Activated CD4-positive, alpha-beta T cell treated with anti-CD3 and anti-CD28 coated beads for 48 hours (primary cell): ENCODE measurements at places on chromosomes 2 and 18.

GRCh38 chr2:237132799-237133198, 47.1 kb downstream of the COPS8 start:
- peak; percentile 20 for DNase-seq

DNA sequence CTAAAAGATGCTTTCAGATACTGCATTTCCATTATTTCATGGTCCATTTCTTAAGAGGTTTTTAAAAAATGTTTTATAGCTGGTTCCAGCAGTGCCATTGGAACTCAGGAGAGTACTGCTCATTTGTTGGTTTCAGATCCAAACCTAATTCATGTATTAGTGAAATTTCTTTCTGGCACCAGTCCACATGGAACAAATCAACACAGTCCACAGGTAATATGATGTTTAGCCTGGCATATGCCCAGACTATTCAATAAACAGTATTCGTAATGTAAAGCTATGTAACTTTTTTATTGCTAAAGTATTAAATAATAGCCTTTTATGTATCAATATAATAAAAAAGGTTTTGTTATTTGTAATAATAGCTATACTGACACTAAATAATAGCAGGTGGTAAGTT, 134.5 kb downstream of the BIRC6 start:
- DNase-seq: no peak

GRCh38 chr2:208315081-208315788, 49.2 kb downstream of the PIKFYVE start:
- DNase-seq: no peak

DNA sequence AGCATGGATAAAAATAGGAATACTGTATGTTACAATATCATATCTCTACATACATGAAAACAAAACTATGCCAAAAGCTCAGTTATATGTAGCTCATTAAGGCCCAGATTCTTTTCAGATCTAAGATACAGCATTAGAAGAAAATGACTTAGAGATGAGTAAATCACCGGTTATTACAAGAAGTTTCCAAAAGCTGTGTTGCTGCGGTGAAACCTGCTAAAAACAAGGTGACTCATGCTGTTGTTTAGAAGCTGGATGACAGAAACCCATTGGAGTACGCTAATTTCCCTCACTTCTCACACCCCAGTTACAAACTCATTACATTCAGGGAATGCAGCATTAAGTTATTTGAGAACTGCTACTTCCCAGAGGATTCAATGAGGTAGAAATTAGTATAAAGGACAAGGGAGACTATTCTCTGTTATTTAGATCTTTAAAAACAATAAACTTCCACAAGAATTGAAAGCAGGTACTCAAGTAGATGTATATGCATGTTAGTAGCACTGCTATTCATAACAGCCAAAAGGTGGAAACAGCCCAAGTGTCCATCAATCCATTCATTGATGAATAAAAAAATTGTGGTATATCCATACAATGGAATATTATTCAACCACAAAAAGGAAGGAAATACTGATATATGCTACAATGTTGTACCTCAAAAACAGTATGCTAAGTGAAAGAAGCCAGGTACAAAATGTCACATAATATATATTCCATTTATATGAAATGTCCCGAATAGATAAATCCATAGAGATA, 32.6 kb downstream of the RBKS start:
- DNase-seq: peak; percentile 22

- DNase-seq: peak; percentile 42
Observed at GRCh38 chr2:224909885-224910573, 132.2 kb downstream of the DOCK10 start.

GRCh38 chr2:892401-892800, 58.2 kb upstream of the SNTG2 start:
- DNase-seq: no peak

- DNase-seq: no peak
Observed at GRCh38 chr2:225192869-225193268, 150.6 kb upstream of the DOCK10 start.

DNA sequence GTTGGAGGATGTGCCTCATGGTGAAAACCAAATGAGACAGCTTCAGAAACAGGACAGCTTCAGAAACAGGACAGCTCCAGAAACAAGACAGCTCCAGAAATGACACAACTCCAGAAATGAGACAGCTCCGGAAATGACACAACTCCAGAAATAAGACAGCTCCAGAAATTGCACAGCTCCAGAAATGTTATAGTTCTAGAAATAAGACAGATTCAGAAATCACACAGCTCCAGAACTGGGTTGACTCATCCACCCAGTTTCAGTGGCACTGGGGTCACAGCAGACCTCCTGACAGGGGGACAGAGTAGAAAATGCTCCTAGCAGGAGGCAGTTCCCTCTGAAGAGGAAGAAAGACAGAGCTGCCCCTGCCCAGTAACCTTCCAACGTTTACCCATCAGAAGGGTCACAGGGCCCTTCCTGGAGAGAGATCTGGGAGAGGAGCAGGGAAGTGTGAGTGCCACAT, 26.9 kb upstream of the COL6A3 start:
- DNase-seq: peak; percentile 76

GRCh38 chr2:126979039-126980003, 80.6 kb downstream of the TEX51 start:
- no peak for DNase-seq

DNA sequence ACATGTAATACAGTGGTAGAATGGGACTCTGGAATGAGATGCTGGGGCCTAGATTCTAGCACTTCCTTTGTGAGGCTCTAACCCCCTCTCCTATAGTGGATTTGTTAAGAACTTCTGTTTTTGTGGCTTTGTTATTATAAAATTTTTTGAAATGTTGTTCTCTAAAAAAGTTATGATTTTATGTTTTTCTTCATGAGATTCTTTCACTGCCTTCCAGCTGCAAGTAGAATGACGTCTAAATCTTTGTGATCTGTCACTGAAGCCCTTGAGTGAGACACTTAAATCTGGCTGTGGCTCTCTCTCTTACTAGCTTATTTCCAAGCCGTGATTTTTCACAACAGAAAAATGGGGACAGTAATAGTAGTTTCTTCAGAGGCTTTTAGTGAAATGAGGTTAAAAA, 1.6 kb downstream of the CASP8 start:
- no peak for DNase-seq

DNA sequence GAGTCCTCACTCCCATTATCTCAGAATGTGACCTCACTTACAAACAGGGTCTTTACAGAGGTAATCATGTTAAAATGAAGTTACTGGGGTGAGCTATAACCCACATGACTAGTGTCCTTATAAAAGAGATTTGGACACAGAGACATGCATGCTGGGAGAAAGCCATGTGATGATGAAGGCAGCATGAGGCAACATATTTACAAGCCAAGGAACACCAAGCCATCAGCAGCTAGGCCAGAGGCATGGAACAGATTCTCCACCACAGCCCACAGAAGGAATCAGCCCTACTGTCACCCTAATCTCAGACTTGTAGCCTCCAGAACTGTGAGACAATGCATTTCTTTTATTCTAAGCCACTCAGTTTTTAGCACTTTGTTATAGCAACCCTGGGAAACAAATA, 171.9 kb downstream of the EN1 start:
- DNase-seq: no peak

DNA sequence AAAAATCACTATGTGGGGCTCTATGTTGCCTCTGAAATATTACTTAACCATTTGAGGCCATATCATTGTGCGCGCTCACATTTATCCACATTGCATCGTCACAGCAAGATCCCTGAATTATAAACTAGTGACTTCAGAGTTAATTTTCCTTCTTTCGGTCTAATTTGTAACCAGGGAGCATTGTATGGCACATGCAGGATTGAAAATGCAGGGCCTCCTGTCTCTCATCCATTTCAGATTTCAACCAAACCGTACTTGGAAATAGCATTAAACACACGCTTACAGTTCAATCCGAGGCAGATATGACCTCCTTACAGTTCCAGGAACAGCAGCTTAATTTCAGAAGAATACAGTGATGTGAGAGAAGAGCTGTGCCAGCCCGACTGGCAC, 532 bp downstream of the MYOM1 start:
- DNase-seq: no peak

GRCh38 chr2:201842131-201842860, 36.0 kb downstream of the CDK15 start:
- DNase-seq: no peak

DNA sequence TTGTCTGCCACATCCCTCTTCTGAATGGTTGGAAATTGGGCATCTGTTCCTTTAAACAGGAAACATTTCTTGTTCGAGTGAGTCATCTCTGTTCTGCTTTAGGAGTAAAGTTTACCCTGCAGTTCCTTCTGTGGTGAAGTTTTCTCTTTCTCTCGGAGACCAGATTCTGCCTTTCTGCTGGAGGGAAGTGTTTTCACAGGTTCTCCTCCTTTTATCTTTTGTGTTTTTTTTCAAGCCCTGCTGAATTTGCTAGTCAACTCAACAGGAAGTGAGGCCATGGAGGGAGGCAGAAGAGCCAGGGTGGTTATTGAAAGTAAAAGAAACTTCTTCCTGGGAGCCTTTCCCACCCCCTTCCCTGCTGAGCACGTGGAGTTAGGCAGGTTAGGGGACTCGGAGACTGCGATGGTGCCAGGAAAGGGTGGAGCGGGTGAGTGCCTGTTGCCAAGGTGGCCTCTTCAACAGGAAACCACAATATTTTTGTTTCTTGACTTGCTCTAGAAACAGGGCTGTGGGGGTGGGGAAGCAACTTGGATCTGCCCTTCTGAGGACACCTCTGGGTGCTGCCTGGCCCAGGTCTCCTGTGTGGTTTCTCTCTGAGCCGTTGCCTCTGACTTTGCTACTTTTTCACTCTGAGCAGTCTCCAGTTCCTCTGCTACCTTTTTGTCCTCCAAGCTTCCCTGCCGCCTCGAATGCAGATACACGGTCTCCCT, 2.2 kb upstream of the CASP8 start:
- DNase-seq: peak; percentile 95

DNA sequence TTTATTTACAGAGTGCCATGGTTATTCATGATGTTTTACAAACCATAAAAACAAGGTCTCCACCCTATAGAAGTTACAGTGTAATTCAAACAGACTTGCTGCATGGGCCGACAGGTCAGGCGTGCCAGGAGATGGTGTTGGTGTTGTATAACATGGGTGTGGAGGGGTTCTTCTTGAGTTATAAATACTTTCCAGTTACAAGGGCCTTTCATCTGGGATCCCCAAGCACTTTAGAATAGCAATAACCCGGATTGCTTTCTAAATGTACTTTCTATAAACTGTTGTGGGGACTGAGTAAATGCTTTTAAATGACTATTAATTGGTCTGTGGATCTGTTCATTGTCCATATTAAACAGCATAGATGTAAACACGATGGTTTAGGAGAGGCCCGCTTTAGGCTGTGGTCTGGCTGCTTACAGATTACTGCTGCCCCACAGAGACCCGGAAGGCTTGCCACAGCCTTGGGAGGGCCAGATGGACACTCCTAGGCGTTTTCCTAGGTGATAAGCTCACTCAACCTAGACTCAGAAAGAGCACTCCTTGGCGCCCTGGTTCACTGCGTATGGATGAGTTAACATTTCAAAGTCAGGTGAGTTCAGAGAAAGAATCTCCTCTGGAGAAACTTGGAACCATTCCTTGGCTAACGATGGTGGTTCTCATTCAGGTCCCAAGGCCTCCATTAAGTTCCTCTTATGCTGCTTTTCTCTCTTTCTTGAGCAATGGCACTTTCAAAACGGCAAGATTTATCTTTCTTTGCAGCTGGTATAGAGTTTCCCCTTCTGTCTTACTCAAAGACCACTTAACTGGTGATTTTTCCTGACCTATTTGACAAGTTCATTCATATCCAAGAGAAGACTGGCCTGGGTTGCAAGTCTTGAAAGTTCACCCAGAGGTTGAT, 3.6 kb upstream of the KIAA2012 start:
- DNase-seq: no peak

DNA sequence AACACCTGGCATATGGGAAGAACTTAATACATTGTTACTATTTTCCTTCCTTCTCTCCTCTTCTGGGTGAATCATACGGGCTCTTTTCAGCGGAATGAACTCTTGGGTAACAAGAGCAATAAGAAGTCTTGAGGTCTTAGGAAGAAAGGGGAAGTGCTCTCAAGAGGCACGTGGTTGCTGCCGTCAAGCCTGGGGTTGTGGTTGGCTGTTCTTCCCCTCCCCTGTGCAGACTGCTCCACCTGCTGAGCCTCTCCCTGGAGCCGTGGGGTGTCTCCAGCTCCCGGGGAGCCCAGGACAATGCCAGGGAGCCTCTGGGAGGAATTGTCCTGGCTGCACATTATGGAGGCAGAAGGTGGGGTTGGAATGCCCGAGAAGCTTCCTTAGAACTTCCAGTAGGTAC, 19.4 kb downstream of the TOGARAM2 start:
- peak; percentile 38 for DNase-seq

DNA sequence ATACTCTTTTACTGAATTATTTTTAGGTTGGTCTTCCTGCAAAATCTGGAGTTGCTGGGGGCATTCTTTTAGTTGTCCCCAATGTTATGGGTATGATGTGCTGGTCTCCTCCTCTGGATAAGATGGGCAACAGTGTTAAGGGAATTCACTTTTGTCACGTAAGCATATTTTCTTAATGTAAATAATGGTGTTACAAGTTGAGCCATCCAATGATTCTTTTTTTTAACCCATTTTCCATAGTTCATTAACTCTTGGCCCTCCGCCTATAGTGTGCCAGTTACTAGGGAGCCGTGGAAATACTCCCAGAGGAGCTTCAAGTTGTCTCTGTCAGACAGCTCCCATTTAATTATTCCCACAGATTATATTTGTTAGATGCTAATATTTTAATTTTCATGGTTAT, 49.8 kb downstream of the GLS start:
- DNase-seq: no peak

DNA sequence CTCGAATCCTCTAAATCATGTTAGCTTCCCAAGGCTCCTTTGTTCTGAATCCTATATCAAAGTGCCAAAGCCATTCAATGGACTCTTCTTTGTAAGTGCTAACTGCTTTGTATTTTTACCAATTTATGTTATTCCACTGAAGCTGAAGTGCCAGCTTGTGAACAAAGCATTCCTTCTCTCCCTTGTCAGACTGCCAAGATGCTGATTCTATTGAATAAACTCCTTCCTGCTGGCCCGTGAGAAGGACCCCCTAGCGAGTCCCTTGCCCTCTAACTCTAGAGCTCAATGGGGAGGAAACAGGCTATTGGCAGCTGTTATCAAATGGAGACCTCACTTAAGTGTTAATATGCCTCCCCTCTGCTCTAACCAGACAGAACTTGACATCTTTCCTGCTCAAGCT, 1097.9 kb upstream of the CNTNAP5 start:
- no peak for DNase-seq
